Choroid plexus epithelial cell (primary cell): ENCODE measurements at places on chromosomes 16 and 17.

- no peak for DNase-seq
Observed at GRCh38 chr16:86995456-86995855, 321.7 kb downstream of the C16orf95 start.

DNA sequence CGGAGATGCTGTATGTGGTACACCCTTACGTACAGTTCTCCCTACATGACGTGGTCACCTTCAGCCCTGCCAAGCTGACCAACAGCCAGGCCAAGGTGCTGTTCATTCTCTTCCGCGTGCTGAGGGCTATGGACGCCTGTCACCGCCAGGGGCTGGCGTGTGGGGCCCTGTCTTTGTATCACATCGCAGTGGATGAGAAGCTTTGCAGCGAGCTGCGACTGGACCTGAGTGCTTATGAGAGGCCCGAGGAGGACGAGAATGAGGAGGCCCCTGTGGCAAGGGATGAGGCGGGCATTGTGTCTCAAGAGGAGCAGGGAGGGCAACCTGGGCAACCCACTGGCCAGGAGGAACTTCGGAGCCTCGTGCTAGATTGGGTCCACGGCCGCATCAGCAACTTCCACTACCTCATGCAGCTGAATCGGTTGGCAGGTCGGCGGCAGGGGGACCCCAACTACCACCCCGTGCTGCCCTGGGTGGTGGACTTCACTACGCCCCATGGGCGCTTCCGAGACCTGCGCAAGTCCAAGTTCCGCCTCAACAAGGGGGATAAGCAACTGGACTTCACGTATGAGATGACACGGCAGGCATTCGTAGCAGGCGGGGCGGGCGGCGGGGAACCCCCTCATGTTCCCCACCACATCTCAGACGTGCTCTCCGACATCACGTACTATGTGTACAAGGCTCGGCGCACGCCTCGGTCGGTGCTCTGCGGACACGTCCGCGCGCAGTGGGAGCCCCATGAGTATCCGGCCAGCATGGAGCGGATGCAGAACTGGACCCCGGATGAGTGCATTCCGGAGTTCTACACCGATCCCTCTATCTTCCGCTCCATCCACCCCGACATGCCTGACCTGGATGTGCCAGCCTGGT is 1.4 kb downstream of the WDR81 start:
- no peak for DNase-seq

DNA sequence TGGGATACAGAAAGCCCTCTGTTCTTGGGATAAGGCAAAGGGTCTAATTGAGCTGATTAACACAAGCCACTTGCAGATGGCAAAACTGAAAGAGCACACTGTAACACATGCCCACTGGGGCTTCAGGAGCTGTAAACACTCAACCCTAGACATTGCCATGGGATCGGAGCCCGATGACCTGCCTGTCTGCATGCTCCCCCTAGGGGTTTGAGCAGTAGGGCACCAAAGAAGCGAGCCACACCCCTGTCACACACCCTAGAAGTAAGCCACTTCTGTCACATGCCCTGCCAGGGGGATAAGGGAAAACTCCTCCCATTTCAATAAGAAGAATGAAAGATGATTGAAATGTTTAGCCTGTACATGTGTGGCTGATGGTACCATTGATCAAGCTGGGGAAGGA is 81.3 kb upstream of the IRX6 start:
- DNase-seq = no peak

DNA sequence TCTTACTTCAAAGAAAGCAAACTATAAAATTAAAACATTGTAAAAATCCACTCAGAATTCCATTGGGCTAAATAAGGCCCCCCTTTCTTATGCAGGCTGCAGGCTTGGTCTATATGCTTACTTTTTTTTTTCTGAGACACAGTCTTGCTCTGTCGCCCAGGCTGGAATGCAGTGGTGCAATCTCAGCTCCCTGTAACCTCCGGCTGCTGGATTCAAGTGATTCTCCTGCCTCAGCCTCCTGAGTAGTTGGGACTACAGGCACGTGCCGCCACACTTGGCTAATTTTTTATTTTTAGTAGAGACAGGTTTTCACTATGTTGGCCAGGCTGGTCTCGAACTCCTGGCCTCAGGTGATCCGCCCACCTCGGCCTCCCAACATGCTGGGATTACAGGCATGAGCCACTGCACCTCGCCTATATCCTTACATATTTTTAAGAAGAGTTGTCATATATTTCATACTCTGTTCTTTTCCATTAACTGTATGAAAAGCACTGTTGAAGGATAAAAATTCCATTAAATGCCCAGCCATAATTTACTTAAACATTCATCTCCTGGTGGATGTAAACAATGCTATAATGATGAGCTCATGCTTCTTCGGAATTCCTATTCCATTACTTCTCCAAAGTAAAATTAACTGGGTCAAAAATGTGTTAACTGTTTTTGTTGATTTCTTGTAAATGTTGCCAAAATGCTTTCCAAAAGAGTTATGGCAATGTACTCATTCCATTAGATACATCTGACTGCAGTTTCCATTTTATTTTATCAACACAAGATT is 17.8 kb downstream of the SNN start:
- peak; percentile 26 for DNase-seq

- DNase-seq = no peak
Observed at GRCh38 chr17:5635949-5636348, 51.6 kb upstream of the NLRP1 start.

DNA sequence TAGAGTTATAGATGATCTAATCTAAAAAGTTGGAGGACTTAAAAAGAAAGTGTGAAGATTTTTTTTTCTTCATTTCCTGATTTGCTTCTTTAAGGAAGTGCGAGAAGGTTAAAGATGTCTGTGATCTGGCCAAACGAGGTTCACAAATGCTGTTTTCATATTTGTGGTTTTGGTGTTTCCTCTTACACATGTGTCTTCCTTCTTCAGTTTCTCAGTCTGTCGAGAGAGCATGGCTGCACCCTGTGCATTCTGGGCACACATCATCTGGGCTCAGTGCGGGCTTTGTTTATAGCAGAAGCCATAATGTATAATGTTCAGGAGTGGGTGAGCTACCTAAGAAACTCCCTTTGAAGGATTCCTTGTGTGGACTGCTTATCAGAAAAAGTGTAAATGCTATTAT is 260.4 kb upstream of the TBX2 start:
- DNase-seq = peak; percentile 88

- no peak for DNase-seq
Observed at GRCh38 chr17:72087876-72088275, 32.9 kb upstream of the SOX9 start.

DNA sequence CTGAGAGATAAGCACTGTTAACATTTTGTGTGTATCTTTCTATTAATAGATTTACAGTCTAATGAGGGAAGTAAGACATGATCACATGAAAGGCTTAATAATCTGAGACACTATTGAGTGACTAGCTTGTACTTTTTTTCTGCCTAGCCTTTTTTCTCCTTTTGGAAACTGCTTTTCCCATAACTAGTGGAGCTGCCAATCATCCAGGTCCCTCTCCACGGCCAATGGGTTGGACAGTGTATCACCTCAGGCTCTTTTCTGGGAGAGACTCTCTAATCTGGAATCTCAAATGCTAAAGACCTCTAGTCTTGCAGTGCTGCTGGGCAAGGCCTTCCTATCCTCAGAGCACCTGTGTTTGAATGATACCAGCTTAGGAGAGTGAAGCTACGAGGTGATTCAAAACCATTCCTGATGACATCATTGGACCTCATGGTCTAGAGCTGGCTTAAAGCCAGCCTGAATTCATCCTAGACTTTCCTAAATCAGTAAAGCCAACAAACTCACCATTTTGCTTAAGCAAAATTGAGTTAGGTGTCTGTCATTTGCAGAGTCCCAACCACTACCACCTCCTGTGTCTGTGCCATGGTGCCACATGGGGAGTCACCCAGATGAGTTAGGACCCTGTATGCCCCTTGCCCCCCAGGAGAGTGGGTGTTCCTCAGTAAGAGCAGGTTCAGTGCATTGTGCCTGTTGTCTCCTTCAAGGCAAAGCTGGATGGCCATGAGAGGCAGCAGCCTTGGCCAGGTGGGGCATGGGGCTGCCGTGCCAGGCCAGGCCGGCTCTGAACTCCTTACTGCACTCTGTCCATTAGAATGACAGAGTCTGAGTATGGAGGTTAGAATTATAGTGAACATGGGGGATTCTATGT is 62.9 kb downstream of the SPECC1 start:
- no peak for DNase-seq

- peak; percentile 16 for DNase-seq
Observed at GRCh38 chr17:40447148-40447644, 3.9 kb downstream of the IGFBP4 start.

GRCh38 chr17:17352836-17353624 is 49.9 kb downstream of the NT5M start:
- no peak for DNase-seq

GRCh38 chr16:28117168-28117565 is 53.7 kb upstream of the GSG1L start:
- DNase-seq = no peak
